NCI-H1694 treated with DMSO at 0.1 percent for 48 hours (cell line): ENCODE measurements at places on chromosomes 5 and 9.

DNA sequence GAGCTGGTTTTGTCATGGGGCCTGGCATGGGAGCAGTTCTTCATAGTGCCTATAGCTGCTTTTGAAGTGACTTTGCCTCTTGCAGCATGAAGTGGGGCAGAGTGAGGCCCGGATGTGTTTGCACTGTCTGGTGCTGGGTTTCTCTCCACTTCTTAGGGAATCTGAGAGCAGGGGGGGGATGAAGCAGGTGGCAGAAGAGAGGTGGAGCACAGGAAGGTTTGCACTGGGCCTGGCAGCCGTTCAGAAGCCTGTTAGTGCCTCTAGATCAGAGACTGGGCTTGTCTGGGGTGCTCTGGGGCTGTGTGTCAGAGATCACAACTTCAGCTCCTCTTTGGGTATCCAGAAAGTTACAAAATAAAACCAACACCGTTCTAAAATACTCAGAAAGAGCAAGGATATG lies 18.4 kb downstream of the USP20 start:
- no peak for DNase-seq

GRCh38 chr5:64637837-64638443 lies 52.4 kb upstream of the SHISAL2B start:
- DNase-seq: no peak

GRCh38 chr9:96719921-96720320 lies 58.0 kb downstream of the ZNF510 start:
- no peak for DNase-seq

- no peak for DNase-seq
Observed at GRCh38 chr5:160837749-160838593, 14.0 kb downstream of the ATP10B start.

- DNase-seq: no peak
Observed at GRCh38 chr5:172078726-172079345, 72.4 kb upstream of the FBXW11 start.

DNA sequence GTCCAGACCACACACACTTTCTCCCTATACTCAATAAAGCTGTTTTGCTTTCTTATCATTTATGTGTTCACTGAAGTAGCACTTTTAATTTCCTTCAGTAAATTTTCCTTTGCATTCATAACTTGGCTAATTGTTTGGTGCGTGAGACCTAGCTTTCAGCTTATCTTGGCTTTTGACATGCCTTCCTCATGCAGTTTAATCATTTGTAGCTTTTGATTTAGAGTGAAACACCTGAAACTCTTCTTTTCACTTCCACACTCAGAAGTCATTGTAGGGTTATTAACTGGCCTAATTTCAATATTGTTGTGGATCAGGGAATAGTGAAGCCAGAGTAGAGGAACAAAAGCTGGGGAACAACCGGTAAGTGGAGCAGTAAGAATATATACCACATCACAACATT lies 114.7 kb downstream of the ST8SIA4 start:
- no peak for DNase-seq

DNA sequence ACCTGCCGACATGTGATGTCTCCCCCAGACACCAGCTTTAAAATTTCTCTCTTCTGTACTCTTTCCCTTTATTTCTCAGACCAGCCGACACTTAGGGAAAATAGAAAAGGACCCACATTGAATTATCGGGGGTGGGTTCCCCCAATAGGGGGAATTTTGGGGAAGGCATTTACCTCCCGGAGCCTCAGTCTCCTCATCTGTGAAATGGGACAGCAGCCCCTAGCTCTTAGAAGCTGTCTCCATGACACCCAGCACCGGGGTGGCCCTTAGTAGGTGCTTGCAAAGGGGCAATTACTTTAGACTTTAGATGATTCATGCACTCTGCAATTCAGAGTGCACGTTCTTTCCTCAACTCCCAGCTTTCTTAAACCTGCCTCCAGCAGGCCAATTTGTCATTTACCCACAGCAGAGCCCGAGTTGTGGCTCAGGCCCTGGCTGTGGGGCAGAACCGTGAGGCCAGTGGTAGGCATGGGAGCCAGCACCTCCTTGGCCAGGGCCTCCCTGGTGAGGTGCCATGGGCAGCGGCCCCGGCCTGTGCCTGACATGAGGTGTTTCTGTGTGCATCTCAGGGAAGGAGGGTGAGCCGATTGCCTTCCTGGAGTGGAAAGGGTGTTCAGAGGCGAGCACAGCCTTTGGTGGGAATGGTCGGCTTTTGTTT lies 51.7 kb downstream of the SH3PXD2B start:
- DNase-seq: no peak

GRCh38 chr5:59139695-59140094 lies 556.8 kb downstream of the RAB3C start:
- no peak for DNase-seq
